ENCODE measurements at places on chromosomes 4 and X. TPM values are rescaled to one million over a fixed set of nuclear protein-coding genes. Genes with fewer than 3 reads are reported as not detected.

The VCX gene
- total RNA-seq, result not detected

The ABLIM2 gene
- total RNA-seq, result 0.66 TPM

The ADH6 gene
- total RNA-seq, result not detected

The FAT4 gene
- total RNA-seq, result 17.8 TPM

The MTM1 gene
- 10.0 TPM for total RNA-seq

GRCh38 chr4:82899374-82900065 lies 1.0 kb upstream of the THAP9 start:
- no peak for DNase-seq

DNA sequence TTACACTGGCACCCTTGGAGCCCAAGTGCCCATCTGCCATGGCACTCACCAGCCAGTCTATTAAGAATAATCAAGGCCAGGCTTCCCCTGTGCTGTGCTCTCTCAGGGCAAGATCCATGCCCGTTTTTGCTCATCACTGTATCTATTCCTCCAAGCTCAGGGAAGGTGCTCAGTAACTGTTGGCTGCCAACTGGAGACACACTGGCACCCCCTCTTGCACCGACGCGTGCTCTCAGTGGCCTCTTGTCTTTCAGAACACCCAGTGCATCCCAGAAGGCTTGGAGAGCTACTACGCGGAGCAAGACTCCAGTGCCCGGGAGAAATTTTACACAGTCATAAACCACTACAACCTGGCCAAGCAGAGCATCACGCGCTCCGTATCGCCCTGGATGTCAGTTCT lies 30.1 kb downstream of the NSG1 start:
- no peak for DNase-seq

DNA sequence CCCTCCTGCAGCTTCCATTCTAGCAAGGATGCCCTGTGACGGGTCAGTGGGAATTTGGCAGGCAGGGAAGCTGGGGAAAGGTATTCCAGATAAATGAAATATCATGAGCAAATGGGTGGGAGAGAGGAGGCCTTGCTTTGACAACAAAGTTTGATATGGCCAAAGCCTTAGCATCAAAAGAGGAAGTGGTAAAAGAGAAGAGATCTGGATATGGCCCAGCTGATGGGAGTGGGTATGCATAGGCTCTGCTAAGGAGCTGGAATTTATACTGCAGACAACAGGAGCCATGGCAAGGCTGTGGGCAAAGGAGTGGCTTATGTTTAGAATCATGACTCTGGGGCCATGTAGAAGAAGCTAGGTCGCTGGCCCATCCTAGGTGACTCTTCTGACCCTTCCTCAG lies 89.2 kb downstream of the PJA1 start:
- no peak for DNase-seq

DNA sequence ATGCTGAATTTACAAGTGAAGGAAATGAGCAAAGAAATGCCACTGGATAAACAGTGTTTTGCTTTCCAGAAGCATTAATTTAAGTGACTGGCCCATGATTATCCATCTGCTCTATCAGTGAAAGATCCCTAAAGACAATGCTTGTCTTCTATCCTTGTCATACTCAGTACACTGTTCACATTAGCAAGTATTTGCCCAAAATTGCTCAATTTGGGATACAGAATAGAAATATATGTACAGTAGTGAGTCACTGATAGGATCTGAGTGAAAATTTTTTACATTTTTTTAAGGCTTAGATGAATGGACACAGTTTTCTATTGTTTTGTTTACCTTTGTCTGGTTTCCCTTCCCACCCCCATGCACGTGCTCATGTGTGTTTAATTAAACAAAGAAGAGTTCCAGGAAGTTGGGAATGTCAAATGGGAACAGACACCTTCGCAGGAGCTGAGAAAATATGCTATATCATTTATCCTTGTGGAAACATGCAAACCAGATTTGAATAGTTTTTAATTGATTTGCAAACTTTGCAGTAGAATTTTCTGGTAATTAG lies 656.3 kb downstream of the RPA4 start:
- DNase-seq, result no peak

DNA sequence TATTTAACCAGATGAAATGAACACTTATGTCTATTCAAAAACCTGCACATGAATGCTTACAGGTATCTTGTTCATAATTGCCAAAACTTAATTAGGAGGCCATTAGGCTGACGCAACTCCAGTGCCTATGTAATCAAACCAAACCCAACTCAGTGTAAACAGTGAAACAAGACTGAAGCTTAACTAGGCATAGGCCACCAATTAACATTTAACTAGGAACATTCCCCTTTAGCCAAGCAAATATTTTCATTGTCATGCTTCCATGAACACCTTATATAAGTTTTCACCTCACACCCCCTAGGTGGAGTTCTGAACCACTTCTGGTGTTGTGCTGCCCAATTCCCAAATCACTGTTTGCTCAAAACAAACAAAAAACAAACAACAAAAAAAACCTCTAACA lies 686.0 kb downstream of the STPG2 start:
- DNase-seq, result no peak

DNA sequence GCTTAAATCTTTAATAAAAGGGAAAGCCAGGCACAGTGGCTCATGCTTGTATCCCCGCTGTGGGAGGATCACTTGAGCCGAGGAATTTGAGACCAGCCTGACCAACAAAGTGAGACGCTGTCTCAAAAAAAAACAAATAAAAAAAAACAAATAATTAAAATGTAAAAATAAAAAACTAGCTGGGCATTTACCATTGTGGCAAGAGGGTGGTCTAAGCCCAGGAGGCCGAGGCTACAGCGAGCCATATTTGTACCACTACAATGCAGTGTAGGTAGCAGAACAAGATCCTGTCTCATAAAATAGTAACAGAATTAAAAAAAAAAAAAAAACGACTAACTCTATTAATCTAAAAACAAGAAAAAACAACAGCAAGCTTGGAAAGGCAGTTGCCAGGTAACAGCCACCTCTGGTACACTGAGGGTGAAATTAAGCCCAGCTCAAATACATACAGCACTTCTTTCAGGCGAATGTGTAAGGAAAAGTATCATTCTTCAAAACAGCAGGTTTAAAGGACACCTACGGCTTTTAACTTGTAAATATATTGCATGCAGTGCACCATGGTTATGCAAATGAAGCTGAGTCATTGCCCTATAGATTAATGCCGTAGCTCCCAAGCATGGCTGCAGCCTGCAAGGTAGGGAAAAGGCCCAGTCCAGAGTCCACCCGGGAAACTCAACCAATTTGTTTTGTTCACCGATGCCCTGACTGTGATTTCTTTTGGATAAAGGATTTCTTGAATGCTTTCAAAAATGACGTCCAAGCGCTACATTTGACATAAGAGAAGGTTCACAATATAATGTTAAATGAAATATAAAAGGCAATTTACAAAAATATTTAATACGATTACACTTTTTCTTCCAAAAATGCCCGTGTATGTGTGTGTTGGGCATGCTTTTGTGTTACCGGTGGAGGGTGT lies 14.5 kb upstream of the TXLNG start:
- DNase-seq, result peak; percentile 86

- no peak for DNase-seq
Observed at GRCh38 chrX:134963041-134963440, 27.8 kb upstream of the SMIM10 start.

DNA sequence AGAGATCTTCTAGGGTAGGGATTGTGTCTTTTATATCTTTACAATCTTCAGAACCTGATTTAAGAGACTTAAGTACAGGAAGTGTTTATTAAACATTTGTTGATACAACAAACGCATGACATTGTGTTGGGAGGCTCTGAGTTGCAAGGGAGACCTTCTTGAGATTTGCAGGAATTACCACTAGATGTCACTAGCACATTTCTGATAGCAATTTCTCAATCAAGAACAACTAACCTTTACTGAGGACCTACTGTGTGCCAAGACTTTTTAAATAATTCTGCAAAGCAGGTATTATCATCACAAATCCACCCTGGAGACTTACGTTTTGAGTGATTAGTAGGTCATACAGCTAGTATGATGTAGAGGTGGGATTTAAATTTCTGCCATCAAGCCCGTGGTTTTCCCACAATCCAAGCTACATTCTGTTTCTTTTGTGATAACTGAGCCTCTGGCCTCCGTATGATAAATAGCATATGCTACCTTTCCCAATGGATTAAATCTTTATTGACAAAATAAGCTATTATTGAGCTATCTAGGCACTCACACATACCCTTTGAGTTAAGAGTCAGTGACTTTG lies 986.0 kb downstream of the CCSER1 start:
- DNase-seq, result peak; percentile 52

DNA sequence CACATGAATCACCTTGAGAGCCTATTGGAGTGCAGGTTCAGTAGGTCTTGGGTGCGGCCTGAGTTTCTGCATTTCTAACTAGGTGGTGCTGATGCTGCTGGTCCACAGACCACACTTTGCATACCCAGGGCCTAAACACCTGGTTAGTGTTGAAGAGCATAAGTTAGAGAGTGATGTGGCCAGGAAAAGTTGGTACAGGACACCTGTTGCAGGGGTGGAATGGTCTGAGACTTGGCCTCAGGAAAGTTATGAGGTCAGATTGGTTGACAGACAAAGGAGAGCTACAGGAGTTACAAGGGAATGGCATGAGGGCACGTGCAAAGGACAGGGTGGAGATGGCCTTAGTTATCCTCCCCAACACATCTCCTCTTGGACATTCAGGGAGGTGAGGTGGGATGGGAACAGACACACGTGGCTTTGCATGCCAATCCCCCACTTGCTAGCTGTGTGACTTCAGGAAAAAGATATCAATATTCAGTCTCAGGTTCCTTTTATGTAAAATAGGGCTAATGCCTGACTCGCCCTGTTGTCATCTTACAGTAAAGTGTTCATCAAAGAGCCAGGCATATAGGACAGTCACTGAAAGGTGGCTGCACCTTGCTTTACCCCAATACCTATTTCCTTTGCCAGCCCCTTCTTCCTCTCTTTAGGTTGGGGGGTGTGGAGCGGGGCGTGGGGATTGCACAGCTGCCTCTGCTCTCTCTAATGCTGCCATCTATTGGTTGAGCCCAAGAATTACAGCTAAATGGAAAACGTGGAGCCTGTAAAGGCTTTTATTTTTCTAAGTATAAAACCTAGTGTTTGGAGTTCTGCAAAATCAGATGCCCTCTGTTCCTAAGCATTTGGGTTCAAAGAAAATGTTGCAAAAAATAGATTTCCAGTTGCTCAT lies 47.5 kb downstream of the ATG4A start:
- DNase-seq, result no peak

DNA sequence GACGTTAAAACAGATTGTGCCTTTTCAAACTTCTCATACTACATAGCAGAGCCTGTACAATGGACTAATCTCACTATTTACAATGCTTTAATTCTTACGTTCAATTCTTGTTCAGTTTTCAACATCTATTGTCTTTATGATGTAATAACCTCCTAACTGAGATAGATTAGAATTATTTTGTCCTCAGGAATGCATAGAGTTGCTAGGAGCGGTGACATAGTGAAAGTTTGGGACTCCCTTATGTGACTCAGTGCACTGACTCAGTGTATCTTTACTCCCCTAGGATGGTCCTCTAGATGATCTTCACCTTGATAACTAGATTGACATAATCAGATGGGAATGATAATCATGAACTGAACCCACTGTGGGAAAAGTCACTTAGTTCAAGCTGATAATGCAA lies 151.5 kb downstream of the VEGFC start:
- peak; percentile 38 for DNase-seq

DNA sequence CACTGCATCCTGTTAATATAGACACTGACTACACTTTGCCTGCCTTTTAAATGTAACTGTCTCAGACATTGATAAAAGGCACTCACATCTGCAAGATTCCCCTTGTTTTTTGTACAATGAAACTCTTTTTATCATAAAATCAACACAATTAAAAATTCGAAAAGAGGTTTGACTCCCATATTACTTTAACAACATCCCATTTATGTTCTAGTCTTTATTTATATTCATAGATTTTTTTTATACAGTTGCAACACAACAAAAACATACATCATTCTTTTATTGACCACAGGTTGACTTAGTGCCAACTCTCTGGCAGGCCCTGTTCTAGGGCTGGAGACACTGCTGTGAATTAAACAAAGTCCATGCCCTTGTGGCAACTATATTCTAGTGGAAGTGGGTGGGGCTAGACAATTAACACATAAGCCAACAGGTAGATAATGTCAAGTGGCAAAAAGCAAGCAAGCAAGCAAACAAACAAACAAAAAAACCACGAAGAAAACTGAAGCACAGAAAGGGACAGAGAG lies 36.8 kb downstream of the ANK2 start:
- no peak for DNase-seq

DNA sequence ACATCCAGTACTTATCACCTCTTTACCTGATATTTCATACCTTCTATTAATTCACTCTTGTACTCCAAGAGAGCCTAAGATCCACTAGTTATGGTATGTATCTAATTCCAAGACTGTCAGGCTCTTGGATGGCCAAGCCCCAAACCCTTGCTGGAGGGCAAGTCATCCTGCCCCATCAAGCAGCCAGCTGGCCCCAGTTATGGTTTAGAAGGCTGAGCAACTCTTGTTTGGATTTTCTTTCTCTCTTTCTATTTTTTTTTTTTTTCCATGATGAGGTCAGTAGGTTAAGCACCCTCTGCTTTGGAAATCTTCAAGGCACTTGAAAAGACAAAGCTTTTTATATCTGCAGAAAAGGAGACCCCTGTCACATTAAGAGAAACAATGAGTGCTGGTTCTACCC lies 10.9 kb upstream of the FGF16 start:
- no peak for DNase-seq

DNA sequence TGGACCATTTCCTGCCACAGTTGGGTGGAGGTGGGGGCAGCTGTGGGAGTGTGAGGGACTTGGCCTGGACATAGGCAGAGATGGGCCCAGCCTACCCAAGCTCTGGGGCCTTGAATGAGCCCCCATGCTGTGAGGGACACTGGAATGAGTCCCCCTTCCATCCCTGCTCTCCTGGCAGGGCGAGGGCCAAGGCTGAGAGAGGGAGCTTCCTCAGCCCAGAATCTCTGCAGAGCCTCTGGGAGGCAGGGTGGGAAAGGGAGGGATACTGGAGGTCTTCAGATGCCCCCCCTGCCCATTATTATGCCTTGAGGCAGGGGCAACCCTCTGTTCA lies 124.5 kb upstream of the PJA1 start:
- no peak for DNase-seq

- no peak for DNase-seq
Observed at GRCh38 chr4:69995526-69996016, at the start of gene STATH. Gene STATH, plus strand, starts transcription at chr4:69995966. Its CDS starts 2,472 bp downstream, at chr4:69998438.

DNA sequence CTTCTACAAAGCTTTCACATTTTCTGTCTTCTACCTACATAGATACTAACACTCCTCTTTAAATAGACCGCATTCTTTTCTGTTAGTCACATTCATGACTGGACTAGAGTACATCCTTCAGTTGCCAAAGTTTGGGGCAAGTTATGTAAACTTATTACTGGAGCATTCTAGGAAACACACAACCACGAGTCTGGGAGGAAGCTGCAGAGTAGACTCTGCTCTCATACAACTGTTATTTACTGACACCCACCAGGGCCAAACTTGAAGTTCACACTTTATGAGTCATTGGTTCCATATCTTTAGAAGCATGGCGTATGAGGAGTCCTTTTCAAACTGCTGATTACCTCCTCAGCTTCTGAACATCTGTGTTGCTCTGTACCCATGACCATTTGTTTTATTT lies 87.0 kb downstream of the RNF150 start:
- DNase-seq, result peak; percentile 95

DNA sequence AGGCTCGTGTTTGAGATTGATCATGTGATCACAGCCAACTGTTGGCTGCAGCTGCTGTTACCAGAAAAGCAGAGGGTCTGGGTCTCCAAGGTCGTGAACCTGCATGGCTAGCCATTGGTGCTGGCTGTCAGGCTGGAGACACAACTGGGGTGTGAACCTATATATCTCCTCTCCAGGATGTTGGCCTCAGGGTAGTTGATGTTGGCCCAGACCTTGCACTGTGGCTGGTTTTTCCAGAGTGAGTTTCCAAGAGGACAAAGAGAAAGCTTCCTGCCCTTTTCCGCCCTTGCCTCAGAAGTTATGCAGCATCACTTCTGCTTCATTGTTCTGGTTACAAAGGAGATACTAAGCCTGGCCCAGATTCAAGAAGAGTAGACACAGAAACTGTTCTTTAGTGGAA lies 607.8 kb upstream of the HS3ST1 start:
- DNase-seq, result no peak
